LoVo (cell line): ENCODE measurements at places on chromosomes 5 and 9.
A peak's percentile ranks its signal among the peaks of the same experiment; 100 is the strongest.

GRCh38 chr5:10828241-10828640 lies 67.2 kb upstream of the DAP start:
- no peak for DNase-seq

GRCh38 chr5:79834754-79835714 lies 145.4 kb downstream of the CMYA5 start:
- DNase-seq = no peak

- DNase-seq = peak; percentile 20
Observed at GRCh38 chr9:79134654-79135053, 437.1 kb upstream of the TLE4 start.

DNA sequence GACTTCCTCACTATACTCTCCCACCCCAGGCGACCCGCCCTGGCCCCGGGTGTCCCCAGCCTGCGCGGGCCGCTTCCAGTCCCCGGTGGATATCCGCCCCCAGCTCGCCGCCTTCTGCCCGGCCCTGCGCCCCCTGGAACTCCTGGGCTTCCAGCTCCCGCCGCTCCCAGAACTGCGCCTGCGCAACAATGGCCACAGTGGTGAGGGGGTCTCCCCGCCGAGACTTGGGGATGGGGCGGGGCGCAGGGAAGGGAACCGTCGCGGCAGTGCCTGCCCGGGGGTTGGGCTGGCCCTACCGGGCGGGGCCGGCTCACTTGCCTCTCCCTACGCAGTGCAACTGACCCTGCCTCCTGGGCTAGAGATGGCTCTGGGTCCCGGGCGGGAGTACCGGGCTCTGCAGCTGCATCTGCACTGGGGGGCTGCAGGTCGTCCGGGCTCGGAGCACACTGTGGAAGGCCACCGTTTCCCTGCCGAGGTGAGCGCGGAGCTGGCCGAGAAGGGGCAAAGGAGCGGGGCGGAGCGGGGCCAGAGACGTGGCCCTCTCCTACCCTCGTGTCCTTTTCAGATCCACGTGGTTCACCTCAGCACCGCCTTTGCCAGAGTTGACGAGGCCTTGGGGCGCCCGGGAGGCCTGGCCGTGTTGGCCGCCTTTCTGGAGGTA lies 2.1 kb downstream of the CA9 start:
- DNase-seq = no peak

- peak; percentile 32 for DNase-seq
Observed at GRCh38 chr9:35481347-35481975, 8.4 kb upstream of the RUSC2 start.

- DNase-seq = no peak
Observed at GRCh38 chr5:154251529-154251928, 61.0 kb downstream of the GALNT10 start.

DNA sequence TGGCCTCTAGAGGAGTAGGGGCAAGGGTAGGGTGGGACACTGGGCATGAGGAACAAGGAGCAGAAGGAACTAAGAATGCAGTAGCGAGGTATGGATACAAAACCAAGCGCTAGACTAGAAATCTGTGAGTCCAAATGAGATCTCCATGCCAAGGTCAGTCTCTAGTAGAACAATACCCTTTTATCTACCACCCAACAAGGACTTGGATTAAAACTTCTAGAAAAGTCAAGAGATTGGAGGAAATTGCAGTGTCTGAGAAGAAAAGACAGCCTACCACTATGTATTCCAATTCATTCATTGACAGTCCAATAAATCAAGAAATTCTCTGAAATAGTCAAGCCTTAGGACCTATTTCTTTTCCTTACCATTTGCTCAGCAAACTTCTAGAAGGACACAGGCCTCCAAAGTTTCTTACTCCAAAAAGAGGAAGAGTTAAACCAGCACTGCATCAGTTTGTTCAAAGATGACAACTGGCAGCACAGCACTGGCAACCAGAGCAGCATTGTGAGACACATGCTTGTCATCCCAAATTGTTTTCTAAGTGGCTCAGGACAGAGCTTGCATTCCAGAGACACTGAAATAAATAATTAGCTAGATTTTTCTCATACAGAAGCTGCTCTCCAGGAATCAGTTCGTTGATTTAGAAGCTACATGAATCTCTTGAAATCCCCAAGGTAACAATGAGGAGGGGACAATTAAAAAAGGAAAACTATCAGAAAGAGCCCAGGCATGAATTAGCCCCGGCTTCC lies 22.6 kb downstream of the ABCA1 start:
- DNase-seq = no peak

GRCh38 chr5:1897816-1898450 lies 15.2 kb upstream of the IRX4 start:
- DNase-seq = no peak

- DNase-seq = no peak
Observed at GRCh38 chr5:66454186-66455078, 141.8 kb upstream of the MAST4 start.

DNA sequence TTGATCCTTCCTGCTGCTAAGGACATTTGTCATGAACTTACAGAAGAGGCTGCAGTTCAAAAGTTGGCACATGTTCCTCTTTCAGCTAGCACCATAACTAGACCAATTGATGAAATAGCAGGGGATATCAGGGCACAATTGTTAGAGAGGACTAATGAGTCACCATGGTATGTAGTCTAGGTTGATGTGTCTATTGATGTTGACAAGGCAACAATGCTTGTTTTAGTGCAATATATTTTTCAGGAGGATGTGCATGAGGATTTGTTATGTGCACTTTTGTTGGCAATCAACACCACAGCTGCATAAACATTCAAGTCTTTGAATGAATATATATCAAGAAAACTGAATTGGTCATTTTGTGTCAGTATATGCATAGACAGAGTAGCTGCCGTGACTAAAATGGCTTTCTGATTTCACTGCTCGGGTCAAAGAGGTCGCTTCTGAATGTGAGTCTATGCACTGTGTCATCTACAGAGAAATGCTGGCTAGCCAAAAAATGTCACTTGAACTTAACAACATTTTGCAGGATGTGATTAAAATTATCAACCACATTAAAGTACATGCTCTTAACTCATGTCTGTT lies 68.0 kb downstream of the FGF10 start:
- DNase-seq = no peak

- no peak for DNase-seq
Observed at GRCh38 chr5:162473041-162473714, 405.6 kb downstream of the GABRG2 start.

- DNase-seq = no peak
Observed at GRCh38 chr9:131103024-131103423, 6.7 kb downstream of the AIF1L start.

DNA sequence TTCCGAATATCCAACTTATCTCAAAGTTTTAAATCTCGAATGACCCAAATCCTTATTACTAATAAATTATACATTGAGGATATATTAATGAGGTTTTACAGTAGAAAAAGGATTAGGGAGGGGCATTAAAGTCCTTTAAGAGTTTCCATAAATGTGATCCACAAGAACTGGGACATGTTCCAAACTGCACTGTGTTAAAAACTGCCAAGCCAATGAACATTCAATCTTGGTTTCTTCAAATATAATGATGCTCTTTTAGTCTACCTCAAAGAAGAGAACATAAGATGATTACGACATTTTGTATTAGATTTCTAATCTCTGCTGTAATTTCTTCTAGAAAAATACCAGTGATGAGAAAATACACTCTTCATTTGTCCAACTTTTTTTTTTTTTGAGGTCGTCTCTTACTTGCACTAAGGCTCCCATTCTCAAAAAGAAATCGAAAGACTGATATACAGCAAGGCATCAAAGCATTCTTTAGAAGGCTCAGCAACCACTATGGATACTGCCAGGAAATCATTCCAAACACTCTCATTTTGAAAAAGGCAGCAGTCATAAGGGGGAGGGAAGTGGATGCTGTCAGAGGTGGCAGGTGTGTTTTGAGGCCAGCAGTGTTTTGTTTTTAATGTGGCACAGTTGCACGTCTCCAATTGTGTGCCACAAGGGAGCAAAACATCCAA lies 1.7 kb downstream of the PTAR1 start:
- no peak for DNase-seq

DNA sequence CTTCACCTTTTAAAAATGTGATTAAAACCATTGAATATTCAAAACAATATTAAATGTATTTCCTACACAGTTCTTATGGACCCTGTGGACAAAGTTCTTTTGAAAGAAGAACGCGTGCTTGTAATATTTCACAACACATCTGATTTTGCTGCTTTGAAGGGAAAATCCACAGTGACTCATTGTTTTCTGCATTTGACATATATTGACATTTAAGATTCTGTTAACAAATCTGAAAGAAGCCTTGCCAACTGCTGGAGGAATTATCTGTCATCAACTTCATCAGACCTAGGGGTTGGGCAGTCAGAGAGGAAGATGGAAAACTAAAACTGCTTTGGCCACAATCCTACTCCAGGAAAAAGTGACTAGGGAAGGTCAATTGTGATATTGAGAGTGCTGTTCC lies 56.9 kb upstream of the RASEF start:
- DNase-seq = no peak

GRCh38 chr9:4111233-4112008 lies 188.4 kb downstream of the GLIS3 start:
- no peak for DNase-seq

DNA sequence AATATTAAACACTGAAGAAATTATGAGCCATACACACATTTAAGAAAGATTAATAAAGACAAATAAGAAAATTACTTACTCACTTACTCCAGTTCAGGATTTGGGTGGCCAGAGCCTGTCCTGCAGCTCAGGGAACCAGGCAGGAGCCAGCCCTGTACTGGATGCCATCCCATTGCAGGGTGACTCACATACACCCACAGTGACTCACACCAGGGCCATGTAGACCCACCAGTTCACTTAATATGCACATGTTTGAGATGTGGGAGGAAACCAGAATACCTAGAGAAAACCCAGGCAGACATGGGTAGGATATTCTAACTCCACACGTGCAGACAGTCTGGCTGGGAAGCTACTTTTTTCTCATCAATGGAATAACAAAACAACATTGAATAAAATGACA lies 49.6 kb upstream of the ADRB2 start:
- peak; percentile 48 for DNase-seq

DNA sequence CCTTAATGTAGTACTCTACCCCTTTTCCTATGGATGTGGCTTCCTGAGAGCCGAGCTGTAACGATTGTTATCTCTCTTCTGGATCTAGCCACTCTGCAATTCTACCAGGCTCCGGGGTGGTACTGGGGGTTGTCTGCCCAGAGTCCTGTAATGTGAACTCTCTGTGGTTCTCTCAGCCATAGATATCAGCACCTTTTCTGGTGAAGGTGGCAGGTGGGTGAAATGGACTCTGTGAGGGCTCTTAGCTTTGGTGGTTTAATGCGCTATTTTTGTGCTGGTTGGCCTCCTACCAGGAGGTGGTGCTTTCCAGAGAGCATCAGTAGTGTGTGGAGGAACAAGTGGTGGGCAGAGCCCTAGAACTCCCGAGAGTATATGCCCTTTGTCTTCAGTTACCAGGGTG lies 122.1 kb downstream of the GABRG2 start:
- DNase-seq = no peak

DNA sequence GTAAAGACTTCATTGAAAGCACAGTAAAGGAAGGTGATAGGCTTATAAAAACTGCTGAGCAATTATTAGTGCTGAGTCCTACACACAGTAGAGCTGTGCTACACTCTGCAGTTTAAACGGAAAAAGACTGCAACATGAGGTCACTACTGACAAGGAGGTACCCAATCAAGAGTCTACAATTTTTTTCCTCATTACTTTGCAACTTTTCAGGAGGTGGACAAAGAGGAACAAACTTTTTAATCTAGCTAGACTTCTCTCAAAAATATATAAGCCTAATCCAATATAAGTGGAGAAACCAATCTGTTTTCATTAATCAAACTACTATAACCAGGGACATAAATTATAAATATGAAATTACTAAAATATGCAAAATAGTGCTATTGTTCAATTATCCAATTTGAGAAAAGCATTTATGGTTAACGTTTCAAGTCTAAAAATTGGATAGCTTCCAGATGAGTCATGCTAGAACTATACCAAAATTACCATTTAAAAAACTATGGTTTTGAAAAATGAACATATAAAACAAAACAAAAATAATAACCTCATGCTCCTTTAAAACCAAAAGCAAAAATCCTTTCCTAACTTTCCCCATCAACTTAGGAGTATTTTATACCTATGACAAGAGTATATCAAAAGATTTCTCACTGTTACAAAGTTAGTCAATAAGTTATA lies 37.7 kb downstream of the FAM13B start:
- DNase-seq = no peak

DNA sequence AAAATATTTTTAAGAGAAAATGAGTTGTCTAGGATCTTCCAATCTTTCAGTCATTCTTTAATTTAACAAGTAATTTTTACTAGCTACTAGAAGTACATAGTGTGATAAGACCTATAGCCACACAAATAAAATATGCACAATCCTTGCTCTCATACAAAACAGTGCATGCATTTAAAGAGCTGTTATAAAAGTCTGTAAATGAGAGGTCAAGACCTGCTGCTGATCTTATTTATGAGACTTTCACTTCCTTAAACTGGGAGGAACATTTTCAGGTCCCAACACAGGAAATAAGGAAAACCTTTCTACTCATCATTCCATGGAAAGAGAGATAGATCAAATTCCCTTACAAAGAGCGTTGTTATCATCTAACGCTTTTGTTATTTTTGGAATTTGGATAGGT lies 54.2 kb upstream of the PAM start:
- no peak for DNase-seq

DNA sequence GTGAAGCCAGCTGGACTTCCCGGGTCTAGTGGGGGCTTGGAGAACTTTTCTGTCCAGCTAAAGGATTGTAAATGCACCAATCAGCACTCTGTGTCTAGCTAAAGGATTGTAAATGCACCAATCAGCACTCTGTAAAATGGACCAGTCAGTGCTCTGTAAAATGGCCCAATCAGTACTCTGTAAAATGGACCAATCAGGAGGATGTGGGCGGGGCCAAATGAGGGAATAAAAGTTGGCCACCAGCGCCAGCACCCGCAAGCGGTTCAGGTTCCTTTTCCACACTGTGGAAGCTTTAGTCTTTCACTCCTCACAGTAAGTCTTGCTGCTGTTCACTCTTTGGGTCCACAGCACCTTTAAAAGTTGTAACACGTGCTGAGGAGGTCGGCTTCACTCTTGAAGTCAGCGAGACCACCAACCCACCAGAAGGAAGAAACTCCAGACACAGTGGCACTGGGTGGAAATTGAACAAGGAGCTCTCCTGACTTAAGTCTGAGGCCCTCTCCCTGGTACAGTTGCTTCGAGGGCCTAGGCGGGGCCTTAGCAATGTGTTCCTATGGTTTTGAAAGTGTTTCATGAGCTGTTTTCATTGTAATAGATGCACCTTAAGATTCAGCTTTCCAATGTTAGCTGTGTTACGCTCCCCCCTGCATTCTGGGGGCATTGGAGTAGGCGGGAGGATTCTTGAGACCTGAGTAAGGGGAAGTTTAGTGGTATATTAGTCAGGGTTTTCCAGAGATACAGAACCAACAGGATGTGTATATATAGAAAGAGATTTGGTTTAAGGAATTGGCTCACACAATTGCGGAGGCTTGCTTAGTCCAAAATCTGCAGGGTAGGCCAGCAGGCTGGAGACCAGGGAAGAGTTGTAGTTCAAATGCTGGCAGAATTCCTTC lies 21.5 kb upstream of the MYO10 start:
- DNase-seq = no peak

DNA sequence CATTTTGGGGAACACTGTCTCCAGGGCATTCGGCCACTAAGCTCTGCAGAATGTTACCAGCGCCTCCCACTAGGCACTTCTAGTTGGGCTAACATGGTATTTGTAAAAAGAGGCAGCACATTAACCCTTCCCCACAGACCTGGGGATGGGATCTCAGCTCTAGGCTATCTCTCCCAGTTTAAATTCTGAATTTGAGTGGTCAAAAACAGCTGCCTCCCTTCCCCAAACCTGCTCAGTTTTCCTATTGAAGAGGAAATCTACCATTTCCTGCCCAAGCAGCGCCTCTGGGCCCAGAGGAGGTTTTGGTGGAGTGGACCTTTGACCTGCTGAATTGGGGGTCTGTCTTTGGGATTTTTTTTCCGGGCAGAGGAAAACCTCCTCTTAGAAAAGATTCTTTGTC lies 53.2 kb downstream of the ENC1 start:
- no peak for DNase-seq
